Stimulated activated CD4-positive, alpha-beta T cell treated with anti-CD3 and anti-CD28 coated beads, Interleukin-15, amount 100 ng/mL, for 48 hours (primary cell): ENCODE measurements at places on chromosomes 2 and 18.

- no peak for DNase-seq
Measured at GRCh38 chr2:60070196-60070595, 483.3 kb downstream of the BCL11A start.

DNA sequence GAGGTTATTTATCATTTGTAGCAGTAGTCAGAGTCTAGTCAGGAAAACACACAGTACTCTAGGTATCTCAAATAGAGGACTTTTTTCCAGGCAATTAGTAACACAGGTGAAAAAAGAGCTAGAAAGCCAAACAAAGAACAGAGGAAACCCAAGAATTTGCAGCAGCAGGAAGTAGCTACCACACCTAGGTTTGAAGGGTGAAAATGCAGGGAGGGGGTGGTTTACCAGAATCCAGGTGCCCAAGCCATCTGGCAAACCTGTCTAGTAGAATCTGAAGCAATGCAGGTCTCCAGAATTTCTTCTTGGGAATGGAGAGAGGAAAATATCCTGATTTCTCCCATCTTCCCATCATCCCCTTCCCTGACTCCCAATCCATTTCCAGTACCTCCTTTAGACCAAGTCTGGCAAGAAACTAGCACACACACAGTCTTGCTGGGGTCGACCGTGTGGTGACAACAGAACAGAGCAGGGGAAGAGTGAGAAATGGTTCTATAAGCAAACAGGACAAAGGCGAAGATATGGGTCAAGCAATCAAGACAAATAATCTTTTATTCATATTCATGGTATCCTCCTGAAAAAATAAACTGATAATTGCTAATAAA, 231.9 kb upstream of the MMADHC start:
- no peak for DNase-seq

DNA sequence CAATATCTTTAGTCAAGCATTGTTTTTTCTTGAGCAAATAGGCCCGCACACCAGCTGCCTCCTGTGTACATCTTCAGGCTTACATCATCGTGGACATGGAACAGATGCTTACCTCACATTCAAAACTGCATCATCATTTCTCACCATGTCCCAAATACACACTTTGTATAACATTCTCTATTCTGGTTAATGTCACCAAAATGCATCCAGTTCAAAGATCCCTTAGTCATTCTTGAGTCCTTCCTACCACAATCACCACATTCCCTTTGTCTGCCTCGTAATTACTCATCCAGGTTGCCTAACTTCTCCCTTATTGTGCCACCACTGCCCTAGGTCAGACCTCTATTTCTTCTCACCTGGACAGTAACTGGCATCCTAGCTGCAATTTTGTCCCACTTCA, 373.7 kb upstream of the GALNT5 start:
- no peak for DNase-seq

- DNase-seq: no peak
Measured at GRCh38 chr2:158102446-158102845, 770 bp downstream of the UPP2 start.

DNA sequence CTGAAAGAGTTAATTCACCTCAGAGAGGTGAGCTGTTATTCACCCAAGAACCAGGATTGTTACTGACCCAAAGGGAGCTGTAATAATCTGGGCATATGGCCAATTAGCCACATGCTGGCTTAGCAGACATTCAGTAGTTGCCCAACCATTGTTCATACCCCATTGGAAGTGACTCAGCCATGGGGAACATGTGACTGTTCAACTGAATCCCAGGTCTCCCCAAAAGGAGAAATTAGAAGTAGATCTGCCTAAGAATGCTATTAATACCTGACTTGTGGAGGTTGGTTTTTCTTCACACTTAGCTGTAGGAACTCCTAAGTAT, 272.6 kb upstream of the UBE2E3 start:
- no peak for DNase-seq
